ENCODE measurements at places on chromosomes 13 and 19.

DNA sequence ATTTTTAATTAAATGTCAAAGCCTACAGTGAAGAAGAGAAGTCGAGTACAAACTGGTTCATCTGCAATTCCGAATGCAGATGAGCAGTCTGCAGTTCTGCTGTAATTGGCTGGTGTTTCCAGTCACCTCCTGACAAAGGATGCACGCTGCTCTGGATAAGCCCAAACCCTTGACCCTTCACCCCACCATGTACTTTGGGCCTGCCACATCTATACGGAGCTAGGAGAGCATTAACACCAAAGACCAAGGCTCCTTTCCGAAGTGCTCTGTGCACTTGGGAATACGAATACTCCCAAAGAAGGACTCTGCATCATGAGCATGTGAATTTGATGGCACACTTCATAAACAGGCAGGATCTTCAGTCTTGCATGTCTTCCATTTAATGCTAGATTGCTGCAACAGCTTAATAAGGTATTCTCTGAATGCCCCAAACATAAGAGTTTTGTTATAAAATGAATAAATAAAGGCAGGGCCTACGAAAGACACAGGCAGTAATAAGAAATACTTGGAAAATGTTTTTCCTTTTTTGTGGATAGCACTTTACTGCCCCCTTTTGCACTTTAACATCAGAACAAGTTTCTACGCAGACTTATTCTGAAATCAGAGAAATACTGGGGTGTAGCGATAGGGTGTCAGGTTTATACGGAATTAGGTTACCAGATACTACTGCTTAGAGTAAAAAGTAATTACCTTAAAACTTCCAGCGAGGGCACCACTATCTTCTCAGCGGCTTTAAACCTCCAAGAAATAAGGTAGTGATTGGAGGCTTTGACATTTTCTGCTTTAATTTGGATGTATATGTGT, 15.0 kb downstream of the EFNB2 start:
- DNase-seq: no peak

- DNase-seq: no peak
Measured at GRCh38 chr19:7932276-7932929, 6.5 kb upstream of the CTXN1 start.

- DNase-seq: no peak
Measured at GRCh38 chr19:11949201-11949600, 15.6 kb upstream of the ZNF763 start.

DNA sequence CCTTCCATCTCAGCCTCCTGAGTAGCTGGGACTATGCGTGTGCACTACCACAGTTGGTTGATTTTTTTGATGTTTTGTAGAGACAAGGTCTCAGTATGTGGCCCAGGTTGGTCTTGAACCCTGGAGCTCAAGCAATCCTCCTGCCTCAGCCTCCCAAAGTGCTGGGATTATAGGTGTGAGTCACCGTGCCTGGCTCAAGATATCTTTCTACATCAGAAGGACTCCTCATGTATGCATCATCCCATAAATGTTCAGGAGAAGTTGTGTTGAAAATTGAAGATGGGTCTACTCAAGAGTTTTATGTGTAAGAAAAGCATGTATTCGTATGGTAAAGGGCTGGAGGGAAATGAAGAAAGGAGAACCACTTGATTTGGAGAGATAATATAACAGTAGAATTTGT, 71.8 kb upstream of the STK24 start:
- DNase-seq: no peak

DNA sequence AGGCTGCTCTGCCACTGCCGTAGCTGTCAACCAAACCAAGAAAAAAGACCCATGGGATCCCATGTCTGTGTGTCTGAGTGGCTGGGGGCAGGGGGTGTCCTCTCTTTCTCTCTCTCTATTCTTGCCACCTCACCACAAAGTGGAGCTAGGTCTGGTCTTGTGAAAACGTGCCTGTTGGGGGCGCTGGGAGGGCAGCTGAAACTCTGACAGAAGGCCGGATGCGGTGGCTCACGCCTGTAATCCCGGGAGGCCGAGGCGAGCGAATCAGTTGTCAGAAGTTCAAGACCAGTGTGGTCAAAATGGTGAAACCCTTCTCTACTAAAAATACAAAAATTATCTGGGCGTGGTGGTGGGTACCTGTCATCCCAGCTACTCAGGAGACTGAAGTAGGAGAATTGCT, 29.2 kb downstream of the ZNF146 start:
- no peak for DNase-seq

GRCh38 chr19:47839913-47840312, 18.2 kb downstream of the CRX start:
- no peak for DNase-seq

DNA sequence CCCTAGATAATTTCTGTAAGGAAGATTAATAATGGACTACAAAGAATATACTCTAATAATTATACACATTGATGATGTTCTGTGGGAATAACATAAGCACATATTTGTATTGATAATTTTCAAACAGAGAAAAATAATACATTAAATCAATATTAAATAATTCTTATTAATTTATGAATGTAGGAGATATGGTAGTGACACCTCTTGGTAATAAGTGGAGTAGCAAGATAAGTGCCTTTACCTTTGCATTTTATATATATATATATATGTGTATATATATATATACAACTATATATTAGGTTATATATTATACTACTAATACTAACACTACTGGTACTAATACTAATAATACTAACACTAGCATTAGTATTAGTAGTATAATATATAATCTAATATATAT, 905.8 kb downstream of the SLITRK1 start:
- DNase-seq: no peak

GRCh38 chr19:14006766-14007562, 844 bp upstream of the RFX1 start:
- DNase-seq: no peak

GRCh38 chr19:18434411-18435175, 3.3 kb downstream of the ISYNA1 start:
- DNase-seq: no peak

GRCh38 chr19:13718733-13719132, 45.6 kb upstream of the MRI1 start:
- no peak for DNase-seq

DNA sequence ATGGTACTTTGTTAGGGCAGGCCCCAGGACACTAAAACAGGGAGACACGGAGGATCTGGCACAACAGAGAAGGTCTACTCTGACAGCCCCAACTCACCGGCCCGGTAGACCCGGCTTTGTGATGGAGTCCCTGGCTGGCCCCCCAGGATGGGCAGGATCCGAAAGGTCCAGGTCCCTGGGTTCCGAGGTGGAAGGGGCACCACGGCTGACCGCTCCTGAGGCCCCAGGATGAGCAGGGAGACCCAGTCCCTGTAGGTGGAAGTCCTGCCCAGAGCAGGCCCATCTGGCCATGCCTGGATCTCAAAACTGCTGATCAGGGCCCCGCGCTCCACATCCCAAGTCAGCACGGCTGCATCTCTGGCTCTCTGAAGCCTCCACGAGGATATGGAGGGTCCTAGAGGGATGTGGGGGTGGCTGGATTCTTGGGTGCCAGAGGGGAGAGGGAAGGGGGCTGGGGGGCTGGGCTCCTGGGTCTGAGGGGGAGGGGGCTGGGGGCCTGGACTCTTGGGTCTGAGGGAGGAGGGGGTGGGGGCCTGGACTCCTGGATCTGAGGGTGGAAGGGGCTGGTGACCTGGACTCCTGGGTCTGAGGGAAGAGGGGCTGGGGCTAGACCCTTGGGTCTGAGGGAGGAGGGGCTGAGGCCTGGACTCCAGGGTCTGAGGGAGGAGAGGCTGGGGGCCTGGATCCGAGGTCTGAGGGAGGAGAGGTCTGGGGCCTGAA, 4.6 kb downstream of the VSIG10L start:
- no peak for DNase-seq

- no peak for DNase-seq
Measured at GRCh38 chr13:33111414-33112110, 95.3 kb downstream of the KL start.

DNA sequence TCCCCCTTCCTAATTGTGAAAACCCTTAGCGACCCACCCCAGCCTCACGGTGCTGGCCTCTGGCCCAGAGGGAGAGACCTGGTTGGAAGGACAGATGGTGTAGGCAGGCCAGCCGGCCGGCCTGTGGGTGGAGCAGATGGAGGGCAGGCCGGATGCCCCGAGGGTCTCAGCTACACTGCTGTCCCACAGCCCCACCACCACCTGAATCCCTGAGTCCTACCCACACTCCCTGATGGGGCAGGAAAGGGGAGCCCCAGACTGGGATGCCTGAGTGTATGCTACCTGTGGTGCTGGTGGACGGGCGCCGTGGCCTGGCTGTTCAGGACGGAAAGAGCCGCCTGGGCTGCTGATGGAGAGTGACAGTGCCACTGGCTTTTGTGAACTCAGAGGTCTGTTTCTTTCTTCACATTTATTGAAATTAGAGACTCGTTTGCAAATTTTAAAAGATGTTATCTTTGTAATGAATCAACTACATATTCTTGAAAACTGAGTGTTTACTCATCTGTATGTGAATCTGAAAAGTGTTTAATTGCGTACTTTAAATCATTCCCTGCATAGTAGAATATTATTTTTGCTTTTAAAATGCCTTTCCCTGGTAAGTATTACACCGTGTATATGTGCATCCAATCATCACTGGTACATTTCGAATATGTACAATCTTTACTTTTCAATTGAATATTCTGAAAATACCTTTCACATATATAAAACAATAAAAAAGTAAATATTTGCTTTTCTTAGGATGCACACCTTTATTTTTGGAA, 35.7 kb downstream of the TFDP1 start:
- no peak for DNase-seq

GRCh38 chr13:94617389-94618000, 15.8 kb downstream of the GPR180 start:
- DNase-seq: peak; percentile 72

DNA sequence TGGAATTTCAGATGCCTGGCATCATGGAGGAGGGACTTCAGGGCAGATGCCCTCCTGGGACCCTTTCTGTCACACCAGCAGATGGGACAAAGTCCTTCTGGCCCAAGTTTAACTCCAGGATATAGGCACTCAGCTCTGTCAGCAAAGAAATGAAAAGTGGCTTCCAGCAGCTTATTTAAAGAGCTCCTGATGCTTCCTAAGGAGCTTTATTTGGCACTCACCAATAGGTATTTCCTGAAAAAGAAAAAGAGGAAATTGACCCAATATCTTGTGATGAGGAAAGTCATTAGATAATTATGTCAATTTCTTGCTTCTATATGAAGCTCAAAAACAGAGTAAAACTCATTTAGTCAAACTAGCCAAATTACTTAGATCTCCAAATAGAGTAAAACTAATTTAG, 224.6 kb downstream of the RAP2A start:
- no peak for DNase-seq

GRCh38 chr13:43239275-43239840, 216.0 kb downstream of the DNAJC15 start:
- DNase-seq: no peak

GRCh38 chr19:58024661-58025060, 9.2 kb upstream of the ZSCAN1 start:
- DNase-seq: no peak

DNA sequence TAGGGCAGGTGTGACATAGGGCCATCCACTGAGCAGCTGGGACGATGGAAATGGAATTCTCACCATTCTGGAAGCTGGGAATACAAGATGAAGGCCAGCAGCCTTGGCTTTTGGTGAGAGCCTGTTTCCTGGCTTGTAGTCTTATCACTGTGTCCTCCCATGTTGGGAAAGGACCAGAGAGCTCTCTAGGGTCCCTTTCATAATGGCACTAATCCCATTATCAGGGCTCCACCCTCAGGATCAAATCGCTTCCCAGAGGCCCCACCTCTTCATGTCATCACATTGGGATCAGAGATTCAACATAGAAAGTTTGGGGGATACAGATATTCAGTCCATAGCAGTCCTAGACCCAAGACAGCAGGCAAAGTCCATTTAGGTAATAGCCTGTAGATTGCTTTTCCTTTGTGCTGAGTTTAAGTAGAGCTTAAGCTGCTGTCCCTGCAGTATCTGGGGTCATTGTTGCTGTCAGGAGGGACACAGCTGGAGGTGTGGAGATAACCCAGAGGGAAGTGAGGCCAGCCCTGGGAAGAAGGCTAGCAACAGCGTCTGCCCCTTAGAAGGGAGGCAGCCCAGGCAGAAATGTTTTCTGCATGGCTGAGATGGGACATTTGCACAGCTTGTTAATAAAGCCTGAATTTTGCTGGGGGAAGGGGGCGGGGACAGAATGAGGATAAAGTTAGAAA, 136.5 kb upstream of the GPR12 start:
- no peak for DNase-seq

DNA sequence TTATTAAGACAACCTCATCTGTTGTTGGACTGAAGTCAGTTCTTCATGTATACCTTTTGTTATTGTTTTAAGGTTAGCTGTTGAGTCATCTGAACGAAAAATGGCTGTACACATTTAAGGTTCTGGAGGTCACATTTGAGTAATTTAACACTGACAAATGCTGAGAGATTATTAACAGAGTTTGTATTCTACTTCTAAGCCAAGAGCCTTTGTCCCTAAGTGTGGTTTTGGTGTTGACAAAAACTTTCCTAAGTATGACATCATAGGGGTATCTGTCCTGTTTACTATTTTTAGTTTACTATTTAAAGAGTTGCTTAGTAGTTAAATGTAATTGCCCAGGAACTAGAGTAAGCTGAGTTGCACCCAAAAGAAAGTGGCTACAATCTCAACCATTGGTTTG, 71.9 kb downstream of the CDK8 start:
- no peak for DNase-seq

- DNase-seq: no peak
Measured at GRCh38 chr13:29546662-29547061, 48.8 kb downstream of the SLC7A1 start.

- peak; percentile 88 for DNase-seq
Measured at GRCh38 chr13:46172531-46172991, 9.4 kb downstream of the LCP1 start.

DNA sequence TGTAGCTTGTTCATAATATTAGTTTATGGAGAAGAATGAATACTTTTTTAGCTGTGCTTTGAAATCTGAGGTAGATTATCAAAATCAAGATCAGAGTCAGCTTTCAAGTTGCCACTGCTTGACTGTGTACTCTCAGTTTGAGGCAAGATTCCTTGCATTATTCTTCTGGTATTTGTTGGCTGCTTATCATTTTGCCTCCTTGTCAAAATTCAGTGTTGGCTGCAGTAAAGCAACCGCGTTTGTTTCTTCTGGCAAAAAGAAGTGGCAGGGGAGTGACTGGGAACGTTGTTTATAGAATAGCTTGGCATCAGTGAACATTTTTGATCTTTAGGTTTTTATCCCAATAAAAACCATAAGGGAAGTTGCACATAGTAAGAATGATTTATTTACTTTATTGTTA, 419.3 kb upstream of the GPC6 start:
- DNase-seq: no peak

GRCh38 chr19:52028780-52029123, 573 bp upstream of the ZNF614 start:
- no peak for DNase-seq

- DNase-seq: no peak
Measured at GRCh38 chr19:6060600-6061375, 49.5 kb downstream of the RFX2 start.

GRCh38 chr19:48713041-48713863, 6.3 kb downstream of the MAMSTR start:
- DNase-seq: no peak

- DNase-seq: no peak
Measured at GRCh38 chr13:40340368-40341095, 325.9 kb downstream of the FOXO1 start.

GRCh38 chr19:10078329-10078728, 7.8 kb upstream of the SHFL start:
- DNase-seq: peak; percentile 27

- no peak for DNase-seq
Measured at GRCh38 chr13:23567906-23568460, 2.2 kb upstream of the TNFRSF19 start.

GRCh38 chr19:10061717-10062310, 24.3 kb upstream of the SHFL start:
- no peak for DNase-seq
